T-helper 2 cell treated with Interferon-gamma antibody and Interleukin-4, amounts not matched to agents 100 ng/mL and 5 ng/mL, for 36 hours (primary cell): ENCODE measurements at places on chromosomes 3 and 15. TPM values are rescaled to one million over a fixed set of nuclear protein-coding genes. Genes with fewer than 3 reads are reported as not detected.

The TLR9 gene
- total RNA-seq, result 0.25 TPM in 1 of 2 replicates, not detected in the other

The SLC12A1 gene
- total RNA-seq, result not detected in 2 replicates

The NR2E3 gene
- total RNA-seq, result not detected in 2 replicates

The BDH1 gene
- total RNA-seq, result 77.5 and 78.4 TPM in 2 replicates

The CHSY1 gene
- total RNA-seq, result 35.6 and 37.5 TPM in 2 replicates

The IGSF11 gene
- 0.14 TPM in 1 of 2 replicates, not detected in the other for total RNA-seq

The CELSR3 gene
- total RNA-seq, result 11.1 and 11.2 TPM in 2 replicates

The TIMP4 gene
- not detected in 2 replicates for total RNA-seq

The PEAK1 gene
- total RNA-seq, result 16.6 and 19.5 TPM in 2 replicates
